GM12891 (cell line): ENCODE measurements at places on chromosomes 16 and 17.
A peak's percentile ranks its signal among the peaks of the same experiment; 100 is the strongest.

GRCh38 chr16:72635104-72635503 is 412.8 kb downstream of the ZFHX3 start:
- DNase-seq, result no peak

DNA sequence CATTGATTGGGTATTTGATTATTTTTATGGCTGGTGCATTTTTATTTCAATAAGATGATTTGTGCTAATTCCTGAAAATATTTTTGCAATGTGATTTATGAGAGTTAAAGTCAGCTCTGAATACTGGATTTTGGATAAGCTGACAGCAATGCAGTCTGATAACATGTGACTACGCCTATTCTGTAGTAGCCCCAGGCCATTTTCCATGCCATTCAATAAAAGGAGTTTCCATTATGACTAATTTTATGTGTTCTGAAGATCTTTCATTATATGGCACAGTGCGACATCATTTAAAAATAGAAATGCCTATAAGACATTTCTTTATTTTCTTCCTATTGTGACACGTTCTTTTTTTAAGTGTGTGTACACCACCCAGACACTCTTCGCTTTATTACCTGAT is 46.3 kb downstream of the KCNJ2 start:
- no peak for DNase-seq

GRCh38 chr17:55584055-55584685 is 72.9 kb upstream of the SMIM36 start:
- DNase-seq, result no peak

- DNase-seq, result no peak
Measured at GRCh38 chr16:46718214-46718613, 28.8 kb downstream of the ORC6 start.

- no peak for DNase-seq
Measured at GRCh38 chr17:7001318-7001961, 5.6 kb downstream of the ALOX12 start.

DNA sequence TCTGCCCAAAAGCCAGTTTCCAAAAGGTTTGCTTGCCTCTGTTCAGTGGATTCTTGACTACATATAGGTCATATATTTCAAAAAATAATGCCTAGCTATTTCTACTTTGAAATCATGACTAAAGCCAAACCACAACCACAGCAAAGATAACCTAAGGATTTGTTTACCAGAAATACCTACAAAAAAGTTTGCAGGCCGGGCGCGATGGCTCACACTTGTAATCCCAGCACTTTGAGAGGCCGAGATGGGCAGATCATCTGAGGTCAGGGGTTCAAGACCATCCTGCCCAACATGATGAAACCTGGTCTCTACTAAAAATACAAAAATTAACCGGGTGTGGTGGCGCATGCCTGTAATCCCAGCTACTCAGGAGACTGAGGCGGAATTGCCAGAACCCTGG is 15.2 kb downstream of the CARHSP1 start:
- no peak for DNase-seq

- no peak for DNase-seq
Measured at GRCh38 chr17:75160211-75160610, 5.9 kb upstream of the JPT1 start.

DNA sequence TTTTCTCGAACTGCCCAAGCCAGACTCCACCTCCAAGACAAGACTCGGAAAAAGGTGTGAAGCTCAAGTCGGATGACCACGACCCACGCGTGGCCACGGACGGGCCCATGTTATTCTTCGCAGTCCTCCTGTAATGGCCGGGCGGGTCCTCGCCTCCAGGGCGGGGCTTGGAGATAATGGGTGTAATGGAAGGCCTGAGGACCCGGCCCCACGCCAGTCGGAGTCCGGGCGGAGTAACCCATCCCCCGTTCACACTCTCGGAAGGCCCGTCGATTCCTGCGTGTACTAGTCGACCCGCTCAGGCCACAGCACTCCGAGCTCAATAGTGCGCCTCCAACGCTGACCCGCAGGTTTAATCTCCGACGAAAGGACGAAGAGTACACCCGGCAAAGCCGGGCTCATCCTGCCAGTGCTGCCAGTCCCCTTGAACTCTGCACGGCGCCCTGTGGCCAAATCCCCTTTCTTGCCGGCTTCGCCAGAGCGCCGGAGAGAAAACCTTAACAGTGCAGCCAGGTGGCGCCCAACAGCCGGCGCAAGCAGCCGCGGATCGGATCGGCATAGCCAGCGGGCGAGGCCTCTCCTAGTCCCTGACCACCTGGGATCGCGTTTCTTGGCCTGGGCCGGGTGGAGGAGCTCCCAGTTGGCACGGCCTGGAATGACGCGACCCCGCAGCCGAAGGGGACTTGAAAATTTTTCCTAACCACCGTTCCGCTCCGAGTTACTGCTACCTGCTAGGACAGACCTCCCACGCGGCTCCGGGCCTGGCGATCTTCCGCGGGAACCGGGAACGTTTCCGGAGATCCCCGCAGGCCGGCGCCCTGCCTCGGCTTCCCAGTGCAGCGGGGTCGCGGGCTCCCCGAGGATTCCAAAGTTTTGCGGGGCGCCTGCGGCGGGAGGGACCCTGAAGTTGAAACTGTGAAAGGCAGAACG is 762.0 kb downstream of the KCNJ18 start:
- no peak for DNase-seq

- DNase-seq, result peak; percentile 83
Measured at GRCh38 chr17:35242158-35242804, 591 bp upstream of the SLFN5 start.

DNA sequence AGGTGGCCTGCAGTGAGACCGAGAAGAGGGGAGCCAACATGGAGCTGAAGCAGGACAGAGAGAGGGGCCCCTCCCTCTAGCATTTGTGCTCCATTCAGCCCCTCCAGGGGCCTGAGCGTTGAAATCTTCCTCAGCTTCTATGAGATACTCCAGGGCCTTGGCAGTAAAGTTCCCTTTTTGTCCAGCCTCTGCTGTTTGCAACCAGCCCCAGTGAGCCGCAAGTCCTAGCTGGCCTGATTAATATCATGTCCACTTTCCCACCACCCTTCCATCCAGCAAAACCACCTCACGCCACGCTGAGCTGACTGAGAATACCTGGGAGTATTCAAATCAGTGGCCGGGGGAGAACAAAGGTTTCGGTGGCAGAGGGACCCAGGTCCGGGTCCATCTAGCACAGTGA is 11.7 kb upstream of the RPH3AL start:
- DNase-seq, result no peak
